ENCODE measurements at places on chromosomes 7 and 10.

DNA sequence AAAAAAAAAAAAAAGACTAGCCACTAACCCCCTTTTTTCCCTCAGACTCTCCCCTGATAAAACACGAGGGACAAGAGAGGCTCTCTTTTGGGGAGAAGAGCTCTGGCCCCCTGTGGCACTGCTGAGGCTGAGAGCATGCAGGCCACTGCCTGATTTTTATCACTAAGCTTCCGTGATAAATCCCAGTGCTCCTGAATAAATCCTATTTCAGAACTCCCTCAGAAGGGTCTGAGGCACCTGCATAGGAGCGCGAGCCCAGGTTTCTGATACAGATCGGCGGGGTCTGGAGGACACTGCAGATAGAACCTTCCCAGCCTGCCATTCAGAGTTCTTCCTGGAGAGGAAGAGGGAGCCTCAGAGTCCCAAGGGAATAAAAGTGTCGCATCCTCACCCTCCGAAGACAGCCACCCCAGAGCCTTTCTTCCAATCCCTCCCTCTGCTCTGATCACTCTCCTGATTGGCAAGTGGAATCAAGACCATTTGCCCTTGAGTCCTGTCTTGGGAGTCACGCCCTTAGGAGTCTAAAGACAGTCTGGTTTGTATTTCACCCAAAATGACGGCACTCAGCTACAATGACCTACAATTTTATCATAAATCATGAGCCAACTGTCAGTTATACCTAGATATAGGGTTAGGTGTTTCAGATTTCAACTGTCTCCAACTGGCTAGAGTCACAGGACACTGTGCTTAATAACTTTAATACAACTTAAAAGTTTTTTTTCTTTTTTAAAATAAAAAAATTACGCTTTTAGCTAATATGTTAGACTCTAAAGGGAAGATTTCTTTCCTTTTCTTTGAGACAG lies 153.5 kb downstream of the RNF216 start:
- no peak for DNase-seq

DNA sequence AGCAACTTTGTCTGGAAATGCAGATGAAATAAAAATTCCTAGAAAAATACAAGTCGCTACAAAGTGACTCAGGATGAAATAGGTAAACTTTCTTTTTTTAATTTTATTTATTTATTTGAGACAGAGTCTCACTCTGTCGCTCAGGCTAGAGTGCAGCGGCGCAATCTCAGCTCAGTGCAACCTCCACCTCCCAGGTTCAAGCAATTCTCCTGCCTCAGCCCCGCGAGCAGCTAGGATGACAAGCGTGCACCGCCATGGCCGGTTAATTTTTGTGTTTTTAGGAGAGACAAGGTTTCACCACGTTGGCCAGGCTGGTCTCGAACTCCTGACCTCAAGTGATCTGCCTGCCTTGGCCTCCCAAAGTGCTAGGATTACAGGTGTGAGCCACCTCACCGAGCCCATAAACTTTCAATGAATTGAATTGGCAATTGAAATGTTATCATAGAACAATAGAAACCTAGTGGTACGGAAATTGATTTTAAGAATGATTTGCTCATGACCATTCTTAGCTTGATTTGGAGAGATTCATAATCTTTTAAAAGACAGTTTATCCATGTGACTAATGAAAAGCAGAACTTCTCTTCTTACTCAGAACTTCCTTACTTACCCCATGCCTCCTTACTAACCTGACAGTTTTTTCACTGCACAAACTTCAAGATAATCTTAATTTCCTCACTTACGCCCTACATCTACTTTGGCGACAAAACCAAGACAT lies 161.7 kb downstream of the FAM107B start:
- DNase-seq: no peak

- no peak for DNase-seq
These were observed 35.4 kb downstream of the DRGX start for GRCh38 chr10:49360271-49361177.

DNA sequence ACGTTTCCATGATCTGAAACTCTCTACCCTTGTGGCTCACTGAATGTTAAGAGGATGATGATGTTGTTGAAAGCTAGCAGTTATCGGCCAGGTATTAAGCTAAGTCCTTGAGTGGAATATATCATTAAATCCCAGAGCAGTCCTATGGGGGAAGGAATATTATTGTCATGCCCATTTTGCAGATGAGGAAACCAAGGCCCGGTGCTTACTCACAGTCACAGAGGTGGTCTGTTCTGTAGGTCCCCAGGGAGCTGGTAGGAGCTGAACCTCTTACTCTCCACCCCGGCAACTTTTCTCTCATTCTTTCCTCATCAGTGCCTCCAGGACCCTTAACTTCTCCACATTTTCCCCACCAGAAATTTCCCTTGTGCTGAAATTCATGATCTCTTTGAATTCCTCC lies 62.6 kb downstream of the ARMC3 start:
- DNase-seq: no peak

DNA sequence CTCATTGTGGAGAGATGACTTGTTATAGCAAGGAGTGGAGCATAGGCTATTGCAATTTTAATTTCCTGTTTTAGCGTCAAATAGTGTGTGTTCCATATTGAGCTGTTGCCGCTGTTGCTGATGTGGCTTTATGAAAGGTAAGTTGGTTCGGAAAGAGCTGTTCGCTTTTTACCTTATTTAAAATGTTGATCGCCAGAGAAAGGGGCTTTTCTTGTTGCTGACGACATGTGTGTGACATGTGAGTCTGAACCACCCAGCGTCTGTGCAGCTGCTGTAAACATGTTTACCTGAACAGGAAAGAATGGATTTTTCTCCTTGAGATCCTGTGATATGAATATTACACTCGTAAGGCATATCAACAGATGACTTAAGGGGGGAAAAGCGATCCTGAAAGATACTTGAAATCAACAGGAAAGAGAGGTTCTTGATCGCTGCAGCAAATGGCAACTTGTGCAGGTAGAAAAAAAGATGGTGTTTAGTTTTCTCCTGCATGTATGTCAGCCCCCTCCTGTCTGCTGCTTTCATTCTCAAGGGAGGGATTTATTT lies 2.5 kb downstream of the ZEB1 start:
- DNase-seq: peak; percentile 48

DNA sequence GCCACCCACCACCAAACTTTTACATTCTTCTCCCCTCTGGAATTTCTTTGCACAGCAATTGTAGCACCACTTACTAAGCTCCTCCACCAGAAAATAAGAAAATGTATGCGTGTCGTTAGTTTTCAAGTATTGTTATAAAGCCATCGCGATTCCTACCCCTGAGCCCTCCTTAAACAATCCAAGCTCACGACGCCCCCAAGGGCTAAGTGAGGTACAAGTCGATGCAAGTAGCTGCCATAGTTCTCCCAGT lies 1.3 kb downstream of the FRAT2 start:
- DNase-seq: peak; percentile 47

DNA sequence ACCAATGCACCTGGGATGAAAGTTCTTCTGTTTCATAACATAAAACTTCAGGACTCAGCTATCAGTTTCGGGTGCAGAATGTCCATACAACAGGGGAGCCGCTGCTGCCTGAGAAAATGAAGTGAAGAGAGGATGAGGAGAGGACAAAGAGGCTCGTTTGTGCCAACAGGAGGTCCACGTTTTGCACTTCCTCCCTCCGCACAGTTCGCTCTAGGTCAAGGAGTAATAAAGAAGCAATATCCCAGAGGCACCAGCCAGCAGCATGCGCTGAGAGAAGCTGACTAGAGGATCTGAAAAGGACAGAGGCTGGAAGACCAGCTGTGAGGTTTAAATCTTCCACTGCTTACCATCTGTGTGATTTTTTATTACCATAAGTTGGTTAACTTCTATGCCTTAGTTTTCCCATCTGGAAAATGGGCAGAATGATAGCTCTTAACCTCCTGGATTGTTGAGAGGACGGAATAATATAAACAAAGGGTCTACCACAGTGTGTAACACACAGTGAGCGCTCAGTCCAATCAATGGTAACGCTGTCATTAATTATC lies 709 bp downstream of the GPAM start:
- no peak for DNase-seq

DNA sequence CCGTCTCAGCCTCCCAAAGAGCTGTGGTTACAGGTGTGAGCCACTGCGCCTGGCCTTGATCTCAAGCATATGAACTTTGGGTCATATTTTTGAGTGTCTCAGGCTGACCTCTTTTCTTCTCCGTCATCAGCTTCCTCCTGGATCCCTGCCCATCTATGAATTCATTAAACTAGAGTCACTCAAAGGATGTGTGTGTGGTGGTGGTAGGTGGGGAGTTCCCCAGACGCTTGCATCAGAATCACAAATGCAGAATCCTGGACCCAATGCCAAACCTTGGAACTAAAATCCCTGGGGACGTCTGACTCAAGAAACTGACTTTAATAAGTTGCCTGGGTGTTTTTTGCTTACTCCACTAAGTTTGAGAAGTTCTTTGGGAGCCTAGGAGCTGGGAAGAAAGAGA lies 6.7 kb upstream of the CREB5 start:
- DNase-seq: peak; percentile 98

GRCh38 chr7:16874066-16874465 lies 7.7 kb downstream of the AGR3 start:
- DNase-seq: peak; percentile 21

GRCh38 chr7:54180796-54181195 lies 361.4 kb upstream of the VSTM2A start:
- no peak for DNase-seq

DNA sequence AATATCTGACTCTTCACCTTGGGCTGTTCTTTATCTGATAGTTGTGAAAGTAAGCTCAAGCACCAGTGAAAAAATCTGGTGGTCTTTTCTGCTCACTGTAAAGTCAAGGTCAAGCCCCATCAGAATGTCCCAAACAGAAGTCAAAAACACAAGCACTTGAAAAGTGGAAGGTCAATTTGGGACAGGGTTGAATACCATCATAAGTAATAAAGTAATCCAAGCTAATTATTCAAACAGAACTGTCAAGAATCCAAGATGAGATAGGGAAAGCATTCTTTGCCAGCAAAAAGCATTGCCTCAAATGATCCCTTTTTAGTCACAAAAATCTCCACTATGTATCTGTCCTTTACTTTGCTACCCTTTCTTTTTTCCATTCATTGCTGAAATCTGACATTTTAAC lies 430.1 kb upstream of the NPVF start:
- DNase-seq: no peak

DNA sequence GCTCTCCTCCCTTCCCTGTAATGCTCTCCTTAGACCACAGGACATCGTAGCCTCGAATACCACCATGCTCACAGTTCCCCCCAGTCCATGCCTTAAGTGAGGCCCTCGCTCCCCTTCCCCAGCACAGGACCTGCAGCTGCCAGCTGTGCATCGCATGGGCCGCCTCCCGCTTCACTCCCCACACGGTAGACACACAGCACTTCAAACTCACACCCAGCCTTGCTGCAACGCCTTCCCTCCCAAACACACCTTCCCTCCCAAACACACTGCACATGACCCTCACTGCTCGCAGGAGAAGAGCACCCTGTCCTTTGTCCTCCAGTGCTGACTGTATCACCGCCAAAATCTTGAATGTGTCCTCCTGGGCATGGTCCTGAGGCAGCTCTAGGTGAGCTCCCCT lies 42.6 kb downstream of the COBL start:
- DNase-seq: no peak

GRCh38 chr7:87599336-87599735 lies 1.3 kb downstream of the ABCB1 start:
- DNase-seq: no peak

All from fibroblast of the aortic adventitia (primary cell).